ENCODE measurements at places on chromosomes 1 and 21.
A peak's percentile ranks its signal among the peaks of the same experiment; 100 is the strongest.

GRCh38 chr1:18365099-18365705 lies 115.5 kb upstream of the KLHDC7A start:
- DNase-seq = no peak

DNA sequence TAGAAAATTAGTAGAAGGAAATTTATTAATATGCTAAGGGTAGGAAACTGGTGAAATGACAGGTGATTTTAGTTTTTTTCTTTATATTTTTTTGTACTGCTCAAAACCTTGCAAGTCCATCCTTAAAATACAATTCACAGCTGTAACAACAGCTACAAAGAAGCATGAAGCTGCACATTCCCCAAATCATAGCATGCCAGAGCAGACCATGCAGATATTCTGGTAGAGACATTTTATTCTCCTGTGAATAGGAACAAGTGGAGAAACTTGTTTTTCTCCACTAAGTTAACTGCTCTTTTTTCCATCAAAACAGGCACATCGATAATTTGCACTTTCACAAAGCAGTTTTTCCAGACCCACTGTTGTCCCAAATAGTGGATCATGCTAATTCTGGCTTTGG lies 1125.7 kb downstream of the BRINP3 start:
- DNase-seq = no peak

DNA sequence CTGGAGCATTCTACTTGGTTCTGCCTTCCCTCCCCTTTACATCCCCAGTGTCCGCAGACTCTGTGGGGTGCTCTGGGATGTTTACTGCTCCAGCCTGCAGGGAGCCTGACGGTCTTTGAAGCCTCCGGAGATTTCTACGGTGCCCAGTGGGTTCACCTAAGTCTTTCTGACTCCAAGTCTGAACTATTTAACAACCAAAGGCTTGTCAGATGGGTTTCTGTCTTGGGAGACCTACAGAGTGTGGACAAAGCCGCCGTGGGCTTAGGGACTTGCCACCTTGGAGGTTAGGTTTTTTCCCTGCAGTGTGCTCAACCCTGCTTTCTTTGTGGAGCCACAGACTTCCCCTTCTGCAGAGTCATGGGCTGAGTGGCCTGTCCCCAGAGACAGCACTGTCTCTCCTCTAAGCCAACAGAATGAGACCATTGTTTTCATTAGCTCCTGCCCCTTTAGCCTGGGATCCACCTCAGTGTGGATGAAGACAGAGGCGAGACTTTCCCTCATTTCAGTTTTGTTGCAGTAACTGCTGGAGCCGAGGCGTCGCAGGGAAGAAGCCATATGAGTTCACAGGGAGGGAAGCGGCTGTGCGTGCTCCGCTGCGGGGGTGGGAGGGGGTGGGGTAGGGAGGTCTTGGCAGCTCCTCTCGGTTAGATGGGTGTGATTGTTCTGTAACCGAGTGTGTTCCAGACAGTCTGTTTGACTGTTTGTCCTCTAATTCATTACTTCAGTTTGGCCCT lies 120.7 kb downstream of the CNIH3 start:
- DNase-seq = no peak

GRCh38 chr1:152585586-152585985 lies 5.3 kb upstream of the LCE3D start:
- DNase-seq = no peak

- no peak for DNase-seq
Observed at GRCh38 chr1:10656431-10656830, 140.0 kb downstream of the CASZ1 start.

DNA sequence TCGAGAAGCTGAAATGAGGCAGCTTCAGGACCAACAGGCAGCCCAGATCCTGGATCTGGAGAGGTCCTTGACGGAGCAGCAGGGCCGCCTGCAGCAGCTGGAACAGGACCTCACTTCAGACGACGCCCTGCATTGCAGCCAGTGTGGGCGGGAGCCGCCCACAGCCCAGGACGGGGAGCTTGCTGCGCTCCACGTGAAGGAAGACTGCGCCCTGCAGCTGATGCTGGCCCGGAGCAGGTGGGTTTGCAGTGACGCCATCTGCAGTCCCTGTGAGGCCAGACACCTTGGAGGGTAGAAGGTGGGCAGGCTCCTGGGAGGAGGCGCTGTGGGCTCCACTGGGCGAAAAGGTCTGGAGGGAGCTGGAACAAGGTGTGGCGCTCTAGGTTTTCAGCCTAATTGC lies 39.7 kb downstream of the PCNT start:
- DNase-seq = no peak

DNA sequence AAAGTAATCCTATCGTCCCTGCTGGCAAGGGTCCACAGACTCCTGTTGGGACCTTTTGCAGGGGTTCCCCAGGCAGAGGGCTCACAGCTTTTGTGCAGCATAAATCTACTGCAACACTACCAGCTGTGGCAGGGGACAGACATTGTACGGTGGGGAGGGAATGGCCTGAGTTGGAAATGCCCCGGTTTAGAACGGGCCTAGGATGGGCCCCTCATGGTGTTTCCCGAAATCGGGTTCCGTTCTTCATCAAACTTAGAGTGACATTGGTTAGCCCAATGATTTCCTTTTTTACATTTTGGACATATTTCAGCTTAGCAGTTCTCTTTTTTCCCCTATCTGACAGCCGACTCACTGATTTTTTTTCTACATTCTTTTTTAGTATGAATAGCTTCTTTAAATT lies 26.5 kb upstream of the SAMD11 start:
- DNase-seq = no peak

DNA sequence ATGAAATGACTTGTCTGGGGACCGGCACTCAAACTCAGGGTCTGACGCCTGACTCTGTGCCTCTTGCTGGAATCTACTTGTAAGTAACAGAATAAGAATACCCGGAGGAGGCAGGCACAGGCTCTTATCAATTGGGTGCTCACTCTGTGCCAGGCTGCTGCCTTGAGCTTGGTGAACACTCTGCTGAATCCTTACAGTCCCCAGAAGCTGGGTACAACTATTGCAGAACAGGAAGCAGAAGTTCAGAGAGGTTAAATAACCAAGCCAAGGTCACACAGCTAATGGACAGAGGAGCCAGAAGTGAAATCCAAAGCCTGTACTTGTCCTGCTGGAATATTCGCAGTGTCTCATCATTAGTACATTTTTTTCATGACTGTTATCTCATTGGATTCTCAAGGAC lies 86.0 kb downstream of the EPHB2 start:
- no peak for DNase-seq

DNA sequence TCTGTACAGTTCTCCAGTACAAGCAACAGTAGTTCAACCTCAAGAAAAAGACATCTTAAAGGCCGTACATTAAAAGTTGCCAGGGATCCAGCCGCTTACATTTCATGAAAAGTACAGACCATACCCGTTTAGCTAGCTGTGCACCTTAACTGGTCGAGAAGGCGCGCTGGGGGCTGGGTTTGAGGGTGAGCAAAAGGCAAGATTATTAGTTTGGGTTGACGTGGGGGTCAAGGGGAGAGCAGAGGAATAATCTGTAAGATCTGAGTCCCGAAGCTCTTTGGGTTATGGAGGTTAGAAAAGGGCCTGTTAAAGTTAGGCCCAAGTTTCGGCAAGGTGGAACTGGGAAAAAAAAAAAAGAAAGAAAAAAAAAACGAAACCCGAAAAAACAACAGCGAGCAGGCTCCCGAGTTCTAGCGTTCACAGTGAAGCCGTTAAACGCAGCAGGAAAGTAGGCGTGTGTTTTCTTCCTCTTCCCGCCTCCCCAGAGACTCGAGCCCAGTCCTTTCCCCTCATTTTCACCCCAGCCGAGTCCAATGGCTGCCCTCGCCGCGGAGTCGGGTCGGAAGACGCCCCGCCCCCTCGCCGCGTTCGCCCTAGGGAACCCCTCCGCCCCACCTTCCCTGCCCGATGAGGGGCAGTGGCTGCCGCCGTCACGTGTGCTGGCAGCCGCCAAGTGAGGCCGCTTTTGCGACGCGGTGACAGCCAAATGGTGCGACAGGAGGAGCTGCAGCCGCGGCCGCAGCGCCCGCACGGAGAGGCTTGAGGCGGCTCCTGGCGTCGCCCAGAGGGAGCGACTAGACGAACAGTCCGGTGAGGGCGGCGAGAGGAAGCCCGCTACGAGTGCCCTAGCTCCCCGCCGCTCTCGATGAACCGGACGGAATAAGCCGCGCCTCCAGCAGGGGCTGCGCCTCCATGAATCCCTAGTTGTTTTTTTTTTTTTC lies at the start of gene PKN2:
Gene PKN2 (plus strand): TSS at position 733 of the 941 bp plus-strand sequence. CDS start 308 bp downstream, outside the sequence.
- DNase-seq = peak; percentile 96

- no peak for DNase-seq
Observed at GRCh38 chr1:89959719-89960118, 35.2 kb upstream of the ZNF326 start.

DNA sequence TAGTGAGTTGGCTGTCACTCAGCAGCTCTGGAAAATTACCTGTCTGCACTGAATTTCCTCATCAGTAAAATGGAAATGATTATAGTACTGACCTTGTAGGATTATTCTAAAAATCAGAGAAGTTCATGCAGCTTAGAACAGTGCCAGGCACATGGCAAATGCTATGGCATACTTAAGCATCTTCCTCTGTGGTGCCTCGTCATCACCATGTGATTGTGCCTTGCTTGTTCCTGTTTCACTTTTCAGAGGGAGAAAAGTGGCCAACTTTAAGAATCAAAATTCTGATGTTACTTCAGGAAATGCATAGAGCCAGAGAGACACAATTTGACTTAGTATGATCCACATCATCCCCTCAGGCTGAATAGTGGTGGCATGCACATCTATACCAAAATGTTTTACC lies 203.6 kb downstream of the ROR1 start:
- DNase-seq = no peak

DNA sequence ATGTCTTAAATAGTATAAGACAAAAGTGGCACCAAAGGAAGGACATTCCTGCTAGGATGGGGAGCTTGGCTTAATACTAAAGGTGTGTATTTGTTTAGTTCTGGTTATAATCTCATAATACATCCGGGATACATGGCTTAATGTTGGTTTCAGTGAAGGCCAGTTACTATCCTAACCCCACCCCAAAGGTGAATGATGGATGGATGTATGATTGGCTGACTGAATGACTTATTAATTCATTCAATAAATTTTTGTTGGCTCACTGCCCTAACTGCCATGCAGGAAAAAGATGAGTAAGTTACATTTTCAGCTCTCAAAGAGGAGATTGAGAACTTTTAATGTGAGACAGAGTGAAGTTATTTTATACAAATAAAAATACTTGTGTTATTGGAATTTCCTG lies 52.2 kb downstream of the PHACTR4 start:
- DNase-seq = no peak

- no peak for DNase-seq
Observed at GRCh38 chr1:197390856-197391255, 122.8 kb downstream of the CRB1 start.

Measured in pulmonary artery endothelial cell (primary cell).